ENCODE measurements at places on chromosomes 5 and 9.

DNA sequence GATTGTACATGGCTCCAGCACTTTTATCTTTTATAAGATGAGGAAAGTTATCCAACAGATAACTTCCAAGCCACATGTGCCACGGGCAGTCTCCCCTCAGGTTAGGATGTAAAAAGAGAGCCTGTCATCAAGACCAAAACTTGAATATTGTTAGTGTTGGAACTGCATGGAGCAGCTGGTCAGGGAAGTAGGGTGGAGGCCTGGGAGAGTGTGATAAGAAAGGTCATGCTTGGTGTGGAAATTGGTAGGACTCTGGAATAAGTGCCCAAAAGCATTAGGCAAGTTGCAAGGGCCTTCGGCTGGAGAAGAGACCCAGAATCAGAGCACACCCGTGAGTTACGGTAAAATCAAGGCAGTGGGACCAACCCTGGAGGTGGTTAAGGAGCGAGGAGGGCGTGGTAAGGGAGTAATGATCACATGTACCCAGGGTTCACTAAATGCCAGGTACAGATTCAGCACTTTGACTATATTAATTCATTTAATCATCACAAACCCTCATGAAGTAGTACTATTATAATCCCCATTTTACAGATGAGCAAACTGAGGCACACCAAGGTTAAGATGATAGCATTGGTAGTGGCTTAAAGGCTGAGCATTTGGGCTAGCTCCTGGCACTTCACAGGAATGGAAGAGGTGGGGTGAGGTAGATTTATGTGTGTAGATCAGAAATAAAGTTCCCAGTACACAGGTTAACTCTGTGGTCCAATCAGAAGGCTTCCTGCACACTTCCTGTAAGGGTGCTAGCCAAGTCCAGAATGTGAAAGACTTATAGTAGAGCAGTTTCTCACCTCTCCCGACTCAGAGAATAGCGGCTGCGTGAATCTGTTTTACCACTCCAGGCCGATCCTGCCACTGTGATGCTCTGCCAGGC, 96.5 kb upstream of the ZNF608 start:
- ATAC-seq: peak; percentile 48

DNA sequence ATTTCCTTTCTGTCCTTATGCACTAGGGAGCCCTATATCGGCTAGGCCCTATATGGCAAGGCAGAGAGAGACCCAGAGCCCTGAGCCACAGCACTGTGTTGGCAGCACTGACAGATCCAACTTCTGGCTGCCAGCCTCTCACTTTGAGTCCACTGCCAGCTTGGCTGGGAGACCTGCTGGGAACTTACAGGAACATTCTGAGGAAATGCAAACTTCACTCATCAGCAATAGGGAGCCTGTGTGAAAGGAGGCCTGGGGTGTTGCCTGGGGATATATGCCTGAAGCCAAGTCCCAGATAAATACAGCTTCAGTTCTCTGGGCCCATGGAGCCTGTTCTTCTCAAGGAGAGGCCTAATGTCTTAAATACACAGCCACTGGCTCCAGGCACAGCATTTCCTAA, 78.0 kb downstream of the ADRB2 start:
- peak; percentile 76 for ATAC-seq

DNA sequence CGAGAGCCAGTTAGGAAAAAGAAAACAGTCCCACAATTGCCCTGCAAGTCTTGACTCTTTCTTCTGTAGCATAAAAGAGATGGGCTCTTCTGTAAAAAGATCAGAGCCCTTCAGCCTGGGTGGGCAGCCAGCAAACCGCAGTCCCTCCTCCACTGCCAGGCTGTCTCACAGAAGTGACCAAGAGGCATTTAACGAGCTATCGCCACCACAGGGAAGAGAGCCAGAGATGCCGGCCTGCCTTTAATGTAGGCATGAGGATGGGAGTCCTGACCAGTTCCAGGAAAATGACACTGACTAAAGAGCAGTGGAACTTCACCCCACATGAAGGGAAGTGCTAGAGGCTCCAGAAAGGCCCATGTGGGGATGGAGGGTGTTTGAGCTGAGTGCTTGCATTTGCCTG, 264.6 kb downstream of the NDUFS4 start:
- no peak for ATAC-seq

GRCh38 chr5:96566833-96567587, 95.2 kb upstream of the CAST start:
- ATAC-seq: no peak

DNA sequence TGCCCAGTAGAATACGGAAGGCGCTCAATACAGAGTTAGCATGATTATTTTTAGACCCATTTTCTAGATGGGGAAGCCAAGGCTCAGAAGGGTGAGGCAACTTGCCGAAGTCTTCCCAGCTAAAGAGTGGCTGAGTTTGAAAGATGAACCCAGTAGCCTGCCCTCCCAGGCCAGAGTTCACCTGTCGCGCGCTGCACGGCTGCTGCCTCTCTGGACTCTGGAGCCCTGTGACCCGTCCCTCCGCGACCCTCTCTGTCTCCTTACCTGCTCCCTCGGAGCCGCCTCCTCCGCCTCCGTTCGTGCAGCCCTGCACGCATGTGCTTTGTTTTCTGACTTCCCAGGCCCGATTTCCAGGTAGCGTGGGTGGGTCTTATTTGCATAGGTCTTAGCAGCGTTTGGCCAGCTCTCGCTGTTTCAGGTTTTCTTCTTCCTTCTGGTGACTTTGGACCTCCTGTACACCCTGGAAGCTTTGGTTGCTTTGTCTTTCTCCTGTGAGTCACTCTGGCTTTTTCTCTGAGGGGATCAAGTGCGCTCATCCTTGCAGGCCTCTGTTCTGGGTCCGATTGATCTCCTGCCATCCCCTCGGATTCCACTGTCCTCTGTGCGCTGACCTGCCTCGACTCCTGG, at the start of gene RNF183:
TSS of gene RNF183 (minus strand) at position 585 of the 627 bp plus-strand sequence. CDS start 5,192 bp downstream, outside the sequence.
- ATAC-seq: no peak

DNA sequence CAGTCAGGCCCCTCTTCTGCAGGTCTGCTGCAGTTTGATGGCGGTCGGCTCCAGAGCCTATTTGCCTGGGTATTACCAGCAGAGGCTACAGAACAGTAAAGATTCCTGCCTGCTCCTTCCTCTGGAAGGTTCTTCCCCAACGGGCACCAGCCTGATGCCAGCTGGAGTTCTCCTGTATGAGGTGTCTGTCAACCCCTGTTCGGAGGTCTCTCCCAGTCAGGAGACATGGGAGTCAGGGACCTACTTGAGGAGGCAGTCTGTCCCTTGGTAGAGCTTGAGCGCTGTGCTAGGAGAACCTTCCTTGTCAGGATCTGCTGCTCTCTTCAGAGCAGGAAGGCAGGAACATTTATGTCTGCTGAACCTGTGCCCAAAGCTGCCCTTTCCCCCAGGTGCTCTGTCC, 138.4 kb upstream of the IQGAP2 start:
- ATAC-seq: no peak

DNA sequence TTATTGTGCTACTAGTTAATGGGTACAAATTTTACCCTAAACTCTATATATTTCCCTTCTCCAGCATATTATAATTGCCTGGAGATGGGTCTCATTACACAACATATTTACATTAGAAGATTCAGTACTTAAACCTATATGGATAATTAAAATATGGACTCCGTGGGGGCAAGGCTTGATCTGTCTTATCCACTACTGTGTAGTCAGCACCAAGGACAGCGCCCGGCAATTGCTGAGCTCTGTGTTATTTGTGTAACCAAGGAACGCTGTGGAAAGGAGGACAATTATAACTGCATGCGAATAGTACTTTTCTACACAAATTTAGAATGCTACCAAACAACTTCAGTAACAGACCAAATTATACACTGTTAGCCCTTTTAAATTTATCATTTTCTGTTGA, 77.7 kb downstream of the DNAH5 start:
- no peak for ATAC-seq

GRCh38 chr9:124291801-124292396, 34.1 kb downstream of the NEK6 start:
- ATAC-seq: no peak

DNA sequence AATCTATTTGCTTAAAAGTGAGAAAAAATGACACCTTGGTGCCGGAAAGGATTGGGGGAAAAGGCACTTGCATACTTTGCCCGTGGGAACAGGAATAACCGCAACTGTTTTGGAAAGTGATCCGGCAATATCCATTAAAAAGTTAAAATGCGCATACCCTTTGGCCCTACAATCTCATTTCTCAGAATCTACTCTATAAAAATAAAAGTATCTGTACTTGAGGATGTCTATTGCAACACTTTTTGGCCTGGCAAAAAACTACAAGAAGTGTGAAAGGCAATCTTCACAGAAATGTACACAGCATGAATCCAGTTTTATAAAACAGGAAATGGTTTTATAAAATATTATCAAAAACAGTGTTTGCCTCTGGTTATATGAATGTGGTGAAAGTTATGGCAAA, 58.3 kb upstream of the NFIL3 start:
- no peak for ATAC-seq

DNA sequence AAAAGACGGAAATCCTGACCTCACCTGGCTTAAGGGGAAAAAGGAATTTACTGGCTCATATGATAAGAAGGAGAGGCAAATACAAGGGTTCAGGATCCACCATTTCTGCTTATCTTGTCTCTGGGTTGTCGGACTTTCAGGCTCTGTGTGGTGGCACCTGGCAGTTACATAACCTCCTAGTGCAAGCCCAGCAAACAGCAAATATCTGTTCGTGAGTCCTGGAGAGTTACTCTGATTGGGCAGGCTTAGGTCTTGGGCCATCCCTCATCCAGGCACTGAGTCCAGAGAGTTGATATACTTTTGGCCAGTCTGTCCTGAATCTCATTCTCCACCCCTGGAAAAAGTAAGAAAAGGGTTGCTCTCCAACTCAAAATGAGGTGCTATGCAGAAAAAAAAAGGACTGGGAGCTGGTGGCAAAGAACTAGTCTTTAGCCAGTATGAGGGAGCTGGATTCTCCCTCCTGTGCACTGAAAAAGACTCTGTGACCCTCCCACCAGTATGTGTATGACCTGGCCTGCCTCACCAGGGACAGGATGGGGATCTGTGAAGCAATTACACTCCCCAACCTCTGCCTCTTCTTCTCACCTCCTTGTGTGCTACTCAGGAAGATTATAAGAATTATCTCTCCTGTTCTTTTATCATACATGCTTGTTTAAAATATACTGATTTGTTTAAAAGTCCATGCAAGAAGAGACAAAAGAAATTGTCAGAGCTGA, 282.9 kb downstream of the ARHGAP26 start:
- ATAC-seq: no peak

DNA sequence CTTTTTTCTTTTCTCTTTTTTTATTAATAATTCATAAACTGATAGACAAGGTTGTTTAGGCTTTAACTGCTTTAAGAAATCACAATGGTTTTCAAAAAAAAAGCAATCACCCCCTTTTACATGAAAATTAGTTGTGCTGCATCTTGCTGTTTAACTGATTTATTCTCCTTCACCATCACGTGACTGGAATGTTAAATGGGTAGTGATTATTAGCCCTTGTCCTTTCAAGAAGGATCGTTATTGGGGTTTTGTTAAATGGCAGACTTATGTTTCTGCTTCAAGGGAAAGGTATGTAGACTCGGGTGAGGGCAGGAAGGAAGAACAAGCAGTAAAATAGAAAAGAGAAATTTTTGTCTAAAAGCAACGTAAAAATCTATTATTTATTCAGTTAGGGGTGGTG, 175.6 kb upstream of the TLE4 start:
- no peak for ATAC-seq

GRCh38 chr5:95988094-95988493, 26.4 kb upstream of the ELL2 start:
- no peak for ATAC-seq

DNA sequence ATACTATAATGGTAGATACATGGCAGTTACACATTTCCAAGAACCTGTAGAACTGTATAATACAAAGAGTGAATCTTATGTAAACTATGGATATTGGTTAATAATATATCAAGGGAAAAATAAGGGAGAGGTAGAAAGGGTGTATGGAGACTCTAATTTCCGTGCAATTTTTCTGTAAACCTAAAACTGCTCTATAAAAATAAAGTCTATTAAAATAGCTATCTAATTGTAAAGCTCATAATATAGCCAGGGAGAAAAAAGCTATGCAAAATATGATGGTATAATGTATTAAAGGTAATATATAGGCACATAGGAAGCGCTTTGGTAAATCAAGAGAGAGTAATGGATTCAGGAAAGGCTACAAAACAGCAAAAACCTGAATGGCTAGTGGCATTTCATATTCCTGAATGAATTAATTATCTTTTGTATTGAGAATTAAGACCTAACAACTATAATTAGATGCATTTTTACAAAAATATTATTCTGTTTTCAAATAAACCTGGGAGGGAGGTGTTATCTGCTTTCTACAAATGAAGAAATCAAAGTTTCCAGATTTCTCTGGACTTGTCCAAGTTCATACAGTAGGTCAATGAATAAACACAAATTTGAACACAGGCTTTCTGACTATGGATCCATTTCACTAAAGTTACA, 22.8 kb downstream of the ANXA1 start:
- ATAC-seq: no peak

DNA sequence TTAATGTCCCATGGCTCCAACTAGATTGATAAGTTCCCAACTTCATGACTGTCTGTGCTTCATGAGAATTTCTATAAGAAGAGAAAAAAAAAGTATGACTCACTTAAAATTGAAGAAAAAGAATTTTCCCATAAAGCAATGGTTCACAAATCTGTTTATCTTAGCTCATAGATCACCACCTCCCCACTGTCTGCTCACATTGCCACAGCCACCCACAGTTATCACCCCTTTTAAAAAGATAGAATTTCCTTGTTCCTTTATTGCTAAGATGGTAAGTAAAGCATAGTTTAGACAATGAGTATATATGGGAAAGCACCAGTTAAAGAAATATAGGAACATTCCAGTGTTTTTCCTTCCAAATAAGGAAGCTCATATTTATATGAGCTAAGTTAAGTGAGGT, 67.1 kb downstream of the ALDH7A1 start:
- no peak for ATAC-seq

- ATAC-seq: no peak
These were observed 143.5 kb downstream of the OLFM1 start for GRCh38 chr9:135230817-135231520.

GRCh38 chr9:18499062-18499461, 25.1 kb downstream of the ADAMTSL1 start:
- ATAC-seq: no peak

- no peak for ATAC-seq
These were observed 67.6 kb downstream of the LMX1B start for GRCh38 chr9:126681336-126681735.

- no peak for ATAC-seq
These were observed 96.2 kb downstream of the CCDC192 start for GRCh38 chr5:127799293-127799905.

DNA sequence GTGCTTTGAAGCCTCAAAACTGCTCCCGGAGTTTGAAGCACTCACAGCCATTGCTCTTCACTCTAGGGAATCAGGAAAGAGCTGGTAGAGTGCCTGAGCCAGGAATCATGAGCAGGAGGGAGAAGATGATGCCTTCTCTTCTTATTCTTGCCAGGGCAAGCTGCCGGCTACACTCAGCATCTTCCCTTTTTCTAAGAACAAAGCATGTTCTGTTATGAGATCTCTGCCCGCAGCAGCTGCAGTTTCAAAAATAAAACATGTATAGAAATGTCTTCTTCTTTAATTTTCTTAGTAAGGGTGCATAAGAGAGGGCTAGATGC, 57.9 kb upstream of the RICTOR start:
- no peak for ATAC-seq

DNA sequence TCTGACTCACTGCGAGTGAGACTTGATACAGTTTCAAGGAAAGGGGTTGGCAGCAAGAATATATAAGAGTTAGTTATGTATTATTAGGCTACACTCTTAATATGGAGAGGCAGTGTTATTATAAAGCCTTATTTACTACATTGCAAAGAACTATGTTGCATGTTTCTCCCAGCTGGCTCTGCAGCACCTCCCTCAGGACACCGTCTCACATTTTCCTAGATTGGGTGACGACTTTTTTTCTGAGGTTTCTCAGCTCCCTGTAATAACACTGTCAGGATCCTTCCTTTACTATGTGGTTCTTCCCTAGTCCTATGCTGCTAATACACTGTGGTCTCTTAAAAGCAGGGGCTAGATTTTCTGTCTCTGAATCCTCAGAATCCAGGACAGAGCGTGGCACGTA, 153.7 kb downstream of the INSYN2B start:
- no peak for ATAC-seq
